ENCODE measurements at places on chromosomes 1 and 21.
A peak's percentile ranks its signal among the peaks of the same experiment; 100 is the strongest.

GRCh38 chr1:25816112-25816718, 3.5 kb upstream of the MTFR1L start:
- DNase-seq: no peak

GRCh38 chr1:113659035-113659434, 100.3 kb downstream of the PHTF1 start:
- DNase-seq: no peak

- no peak for DNase-seq
Observed at GRCh38 chr1:24955161-24955560, 25.1 kb upstream of the RUNX3 start.

DNA sequence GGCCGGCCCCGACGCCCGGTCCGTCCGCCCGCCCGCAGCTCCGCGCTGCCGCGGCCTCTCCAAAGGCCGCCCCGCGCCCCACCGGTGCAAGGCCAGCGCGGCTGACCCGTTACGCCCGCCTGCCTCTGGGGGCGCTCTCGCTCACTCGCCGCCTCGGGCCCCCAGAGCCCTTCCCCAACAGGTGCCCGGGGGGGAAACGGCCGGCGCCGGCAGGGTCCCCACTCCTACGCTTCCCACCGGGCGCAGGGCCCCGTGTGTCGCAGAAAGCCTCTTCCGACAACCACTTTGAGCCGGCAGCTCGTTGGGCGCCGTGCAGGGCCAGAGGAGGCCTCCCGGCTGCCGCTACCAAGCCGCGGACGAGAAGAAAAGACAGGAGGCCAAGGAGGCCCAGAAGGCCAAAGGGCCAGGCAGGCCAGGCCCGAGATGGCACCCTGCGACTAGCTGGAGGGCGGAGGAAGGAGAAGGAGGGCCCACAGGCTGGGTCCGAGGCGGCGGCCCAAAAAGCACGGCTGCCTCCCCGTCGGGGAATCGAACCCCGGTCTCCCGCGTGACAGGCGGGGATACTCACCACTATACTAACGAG, 64.9 kb upstream of the FCGR2A start:
- peak; percentile 81 for DNase-seq

DNA sequence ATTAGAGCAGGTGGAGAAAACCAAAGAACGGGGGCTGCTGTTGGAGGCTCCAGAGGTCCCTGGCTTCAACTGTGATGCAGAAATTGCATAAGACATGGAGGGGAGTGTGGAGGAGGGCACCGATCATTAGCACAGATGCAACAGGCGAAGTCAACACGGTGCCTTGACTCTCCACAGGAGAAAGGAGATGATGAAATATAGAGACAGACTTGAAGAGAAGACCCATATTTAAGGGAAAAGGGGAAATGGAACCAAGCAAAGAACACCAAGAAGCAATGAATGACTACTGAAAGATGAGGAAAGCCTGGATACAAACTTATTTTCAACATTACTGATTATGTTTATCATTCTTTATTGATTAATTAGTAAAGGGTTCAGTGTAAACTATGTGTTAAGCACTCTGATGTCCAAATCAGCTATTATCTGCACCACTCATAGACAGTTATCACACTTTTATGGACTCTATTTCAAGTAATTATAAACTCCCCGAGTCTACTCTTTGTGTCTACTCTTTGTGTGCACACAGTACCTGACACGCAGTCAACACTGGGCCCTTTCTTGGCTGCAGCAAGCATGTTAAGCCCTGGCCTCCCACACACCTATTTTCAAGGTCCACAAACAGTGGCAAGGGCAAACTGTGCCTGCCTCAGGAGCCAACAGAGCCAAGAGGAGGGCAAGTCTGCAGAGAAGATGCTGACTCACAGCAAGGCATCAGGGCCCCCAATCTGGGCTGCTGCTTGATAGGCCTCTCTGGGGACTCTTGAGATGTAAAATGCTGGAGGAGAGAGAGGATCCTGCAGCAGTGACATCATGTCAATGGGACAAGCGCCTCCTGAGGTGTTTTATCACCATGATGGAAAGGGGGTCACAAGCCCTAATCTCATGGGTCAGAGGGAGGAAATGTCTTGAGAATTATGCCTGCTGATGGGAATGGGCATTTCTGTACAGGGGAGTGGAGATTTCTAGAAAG, 17.6 kb downstream of the PCNX2 start:
- no peak for DNase-seq

GRCh38 chr1:87044840-87045239, 130.4 kb downstream of the HS2ST1 start:
- no peak for DNase-seq

- DNase-seq: no peak
Observed at GRCh38 chr1:183267646-183268431, 81.8 kb downstream of the LAMC2 start.

- no peak for DNase-seq
Observed at GRCh38 chr1:87404296-87404695, 75.6 kb downstream of the LMO4 start.

DNA sequence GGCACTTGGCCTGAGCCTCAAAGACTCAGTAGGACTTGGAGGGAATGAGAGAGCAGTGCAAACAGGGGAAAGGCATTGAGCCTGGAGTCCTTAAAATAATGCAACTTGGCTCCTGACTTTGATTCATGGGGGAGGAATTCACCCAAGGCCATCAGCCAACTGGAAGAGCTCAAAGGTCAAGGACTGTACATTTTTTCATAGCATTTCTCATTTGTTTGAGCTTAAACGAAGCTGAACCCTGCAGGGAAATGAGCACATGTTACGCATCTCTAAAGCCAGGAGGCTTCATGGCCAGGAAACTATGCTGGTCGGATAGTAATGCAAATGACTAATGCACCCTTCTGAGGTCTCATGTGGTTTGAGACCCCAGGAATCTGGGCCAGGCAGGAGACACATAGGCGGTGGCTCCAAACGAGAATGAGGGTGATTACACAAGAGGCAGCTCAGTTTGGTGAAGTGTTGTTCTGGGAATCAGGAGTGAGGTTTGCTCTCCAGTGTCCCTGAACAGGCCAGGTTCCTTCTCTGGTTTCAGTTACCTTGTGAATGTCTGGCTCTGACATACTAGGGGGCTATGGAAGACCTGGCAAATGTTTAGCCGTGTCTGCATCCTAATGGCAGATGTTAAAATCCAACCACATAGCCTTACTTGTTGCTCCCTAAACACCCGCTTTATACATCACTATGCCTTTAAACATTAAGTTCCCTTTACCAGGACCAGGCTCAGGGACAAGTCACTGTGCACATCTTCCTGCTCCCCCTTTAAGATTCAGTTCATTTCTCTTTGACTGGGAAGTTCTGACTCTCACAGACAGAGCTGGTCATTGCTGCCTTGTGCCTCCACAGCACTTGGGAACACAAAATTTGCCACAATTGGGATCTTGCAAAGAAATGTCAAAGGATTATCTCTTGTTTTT, 503.9 kb upstream of the USP24 start:
- peak; percentile 75 for DNase-seq

DNA sequence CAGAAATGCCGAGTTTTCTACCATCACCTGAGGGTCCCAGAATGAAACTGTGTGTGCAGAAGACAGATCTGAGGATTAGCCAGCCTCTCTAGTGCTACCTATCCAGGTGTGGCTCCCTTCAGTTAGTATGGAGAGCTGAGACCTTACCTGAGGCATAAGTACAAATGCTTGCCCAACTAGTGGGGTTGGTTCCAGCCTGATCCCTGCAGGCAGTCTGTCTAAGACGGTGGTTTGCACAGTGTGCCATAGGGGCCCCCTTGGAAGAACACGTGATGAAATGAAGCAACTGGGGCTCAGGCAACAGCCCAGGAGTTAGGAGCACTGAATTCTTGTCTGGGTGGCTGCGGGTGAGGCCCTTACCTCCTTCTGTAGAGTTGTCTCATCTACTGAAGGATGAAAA, 15.6 kb downstream of the S100A7A start:
- no peak for DNase-seq

DNA sequence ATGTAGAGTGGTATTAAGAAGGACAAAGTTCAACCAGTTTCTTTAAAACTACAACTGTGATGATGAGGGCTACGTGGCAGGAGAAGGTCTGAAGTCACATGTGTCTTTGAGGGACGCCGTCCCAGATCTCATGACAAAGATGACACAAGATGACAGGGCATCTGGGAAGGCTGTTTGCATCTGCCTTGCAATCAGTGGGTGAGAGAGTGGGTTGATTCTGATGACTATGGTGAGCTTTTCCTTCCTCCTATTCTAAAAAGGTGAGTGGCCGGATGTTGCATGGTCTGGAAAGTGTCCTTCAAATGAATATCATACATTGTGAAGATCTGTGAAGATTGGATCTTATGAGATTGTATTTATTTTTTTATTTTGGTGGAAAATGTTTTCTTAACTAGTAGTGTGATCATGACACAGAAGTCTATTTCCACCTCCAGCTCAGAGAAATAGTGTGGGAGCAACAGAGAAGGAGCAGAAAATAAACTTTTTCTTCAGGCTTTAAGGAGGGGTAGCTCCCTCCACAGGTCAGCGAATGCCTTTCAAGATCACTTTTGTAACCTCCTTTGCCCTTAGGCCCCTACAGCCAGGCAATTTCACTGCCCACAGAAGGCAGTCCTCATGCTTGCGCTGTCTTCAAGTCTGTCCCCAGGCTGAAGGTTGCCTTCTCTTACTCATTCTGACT, 76.0 kb upstream of the ATF3 start:
- no peak for DNase-seq

DNA sequence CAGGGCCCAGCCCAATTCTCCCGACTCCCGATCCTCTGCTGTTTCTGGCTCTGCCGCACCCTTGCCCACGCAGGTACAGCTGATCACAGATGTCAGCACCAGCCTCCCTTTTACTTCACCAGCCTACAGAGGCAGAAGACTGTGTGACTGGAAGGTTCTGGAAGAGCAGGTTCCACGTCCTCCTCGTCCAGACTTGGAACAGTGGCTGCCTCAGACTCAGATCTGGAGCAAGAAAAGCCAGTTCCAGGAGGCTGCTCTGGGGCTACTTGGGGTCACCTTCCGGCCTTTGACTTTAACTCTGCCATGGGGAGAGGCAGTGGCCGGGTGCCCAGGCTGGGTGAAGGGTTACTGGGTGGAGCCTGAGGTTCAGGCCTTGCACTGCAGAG, 16.1 kb upstream of the KLHDC7A start:
- DNase-seq: no peak

GRCh38 chr1:145804235-145805045, 19.5 kb downstream of the RNF115 start:
- DNase-seq: no peak

- no peak for DNase-seq
Observed at GRCh38 chr1:40633523-40633922, 32.0 kb downstream of the RIMS3 start.

DNA sequence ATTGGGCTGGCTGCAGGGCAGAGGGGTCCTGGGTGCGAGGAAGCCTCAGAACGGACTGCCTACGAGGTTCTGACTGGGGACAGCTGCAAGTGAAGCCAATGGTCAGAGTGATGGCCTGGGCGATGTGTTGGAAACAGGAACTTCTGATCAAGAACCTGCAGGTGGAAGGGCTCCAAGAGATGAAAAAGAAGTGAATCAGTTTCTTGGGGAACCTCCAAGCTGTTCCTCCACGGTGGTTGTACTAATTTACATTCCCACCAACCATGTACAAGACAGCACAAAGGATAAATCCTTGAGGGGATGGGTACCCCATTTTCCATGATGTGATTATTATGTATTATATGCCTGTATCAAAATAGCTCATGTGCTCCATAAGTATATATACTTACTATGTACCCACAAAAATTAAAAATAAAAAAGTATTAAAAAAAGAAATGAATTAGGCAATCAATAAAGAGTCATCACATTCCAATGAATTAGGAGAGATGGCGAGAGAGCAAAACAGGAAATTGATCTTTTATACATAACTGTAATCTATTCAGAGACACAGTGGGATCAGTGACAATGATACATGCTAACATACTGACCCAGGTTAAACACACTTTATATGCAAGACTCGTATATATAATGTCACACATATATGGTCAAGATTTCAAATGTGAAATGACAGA, 58.1 kb downstream of the PTPN14 start:
- DNase-seq: no peak

DNA sequence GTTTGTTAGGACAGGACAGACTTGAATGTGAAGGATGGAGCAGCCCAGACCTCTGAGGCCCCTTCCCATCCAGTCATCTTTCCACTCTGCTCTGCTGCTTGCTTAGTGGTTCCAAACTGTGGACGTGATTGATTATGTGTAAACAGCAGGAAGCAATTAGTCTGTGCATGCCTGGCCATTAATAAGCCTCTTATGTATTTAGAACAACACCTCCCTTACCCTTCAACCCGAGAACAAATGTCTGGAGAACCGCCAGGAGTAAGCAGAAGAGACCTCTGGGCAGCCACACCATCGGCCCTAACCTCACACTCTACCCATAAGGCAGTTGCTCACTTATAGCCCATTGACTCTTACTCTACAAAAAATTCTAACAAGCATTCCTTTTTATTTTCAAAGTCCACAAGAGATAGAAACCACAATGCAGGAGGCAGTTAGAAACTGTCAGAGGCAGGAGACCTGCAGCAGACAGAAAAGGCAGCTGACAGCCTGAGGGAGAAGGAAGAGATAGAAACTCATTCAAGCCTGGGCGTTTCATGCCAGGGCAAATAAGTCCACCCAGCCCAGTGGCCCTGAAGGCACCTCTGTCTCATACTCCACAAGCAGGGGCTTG, 5.8 kb upstream of the EPHA8 start:
- peak; percentile 74 for DNase-seq

DNA sequence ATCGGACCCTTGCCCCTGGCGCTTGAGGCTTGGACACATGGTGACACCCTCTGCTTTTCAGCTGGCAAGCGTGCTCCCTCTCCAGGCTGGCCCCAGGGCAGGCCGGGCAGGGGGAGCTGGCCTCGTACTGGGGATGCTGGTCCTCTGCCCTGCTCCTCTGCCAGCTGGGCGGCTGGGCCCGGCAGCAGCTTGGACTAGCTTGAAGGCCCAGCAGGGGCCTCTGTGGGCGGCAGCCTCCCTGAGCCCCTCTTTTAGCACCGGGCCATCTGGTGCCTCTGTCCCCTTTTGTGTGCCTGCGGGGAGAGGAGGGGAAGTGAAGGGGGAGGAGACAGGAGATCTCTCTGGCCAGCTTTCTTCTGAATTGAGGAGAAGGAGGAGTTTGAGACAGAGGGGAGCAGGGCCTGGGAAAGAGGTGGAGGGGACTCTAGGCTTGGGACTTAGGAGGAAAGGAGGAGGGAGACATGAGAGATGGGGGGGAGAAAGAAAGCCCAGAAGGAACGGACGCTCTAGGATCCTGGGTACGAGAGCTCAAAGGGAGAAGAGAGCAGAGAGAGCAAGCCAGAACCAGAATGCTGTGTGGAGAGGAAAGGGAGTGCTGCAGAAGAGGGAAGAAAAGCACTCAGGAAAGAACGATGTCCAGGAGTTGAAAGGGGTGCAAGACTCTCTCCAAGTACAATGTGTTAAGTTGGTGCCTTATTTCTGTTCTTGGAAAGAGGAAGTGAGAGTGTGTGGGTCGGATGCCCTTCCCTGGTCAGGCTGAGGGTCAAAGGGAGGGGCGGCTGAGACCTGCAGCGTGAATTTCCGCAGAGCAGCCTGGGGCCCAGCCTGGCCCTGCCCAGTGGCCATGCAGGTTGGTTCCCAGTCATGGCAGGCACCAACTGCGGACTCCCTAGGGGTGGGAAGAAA, 40.3 kb downstream of the IER5 start:
- DNase-seq: peak; percentile 61

- DNase-seq: no peak
Observed at GRCh38 chr1:82836213-82836972, 1035.7 kb downstream of the ADGRL2 start.

Data from SJCRH30 (cell line).